Nephron progenitor cell (in vitro differentiated cells): ENCODE measurements at places on chromosomes 16 and 17.
A peak's percentile ranks its signal among the peaks of the same experiment; 100 is the strongest.

DNA sequence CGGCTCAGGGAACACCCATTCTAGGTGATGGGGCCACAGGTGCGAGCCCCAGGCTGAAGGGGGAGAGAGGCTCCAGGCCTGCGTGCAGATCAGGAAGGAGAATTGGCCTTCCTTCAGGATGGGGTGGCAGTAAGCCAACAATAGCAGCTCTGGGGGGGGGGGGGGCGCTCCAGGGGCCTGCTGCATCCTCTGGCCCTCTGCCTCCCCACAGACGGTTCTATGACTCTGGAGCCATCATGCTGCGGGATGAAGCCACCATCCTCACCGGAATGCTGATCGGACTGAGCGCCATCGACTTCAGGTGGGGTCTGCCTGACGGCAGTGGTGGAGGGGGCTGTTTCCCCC lies 6.1 kb downstream of the RUNDC3A start:
- no peak for DNase-seq

GRCh38 chr16:65846210-65846602 lies 520.3 kb upstream of the CDH5 start:
- no peak for DNase-seq

GRCh38 chr17:57965521-57966160 lies 10.4 kb upstream of the CUEDC1 start:
- no peak for DNase-seq

GRCh38 chr16:27238016-27238587 lies 30.5 kb downstream of the NSMCE1 start:
- no peak for DNase-seq

DNA sequence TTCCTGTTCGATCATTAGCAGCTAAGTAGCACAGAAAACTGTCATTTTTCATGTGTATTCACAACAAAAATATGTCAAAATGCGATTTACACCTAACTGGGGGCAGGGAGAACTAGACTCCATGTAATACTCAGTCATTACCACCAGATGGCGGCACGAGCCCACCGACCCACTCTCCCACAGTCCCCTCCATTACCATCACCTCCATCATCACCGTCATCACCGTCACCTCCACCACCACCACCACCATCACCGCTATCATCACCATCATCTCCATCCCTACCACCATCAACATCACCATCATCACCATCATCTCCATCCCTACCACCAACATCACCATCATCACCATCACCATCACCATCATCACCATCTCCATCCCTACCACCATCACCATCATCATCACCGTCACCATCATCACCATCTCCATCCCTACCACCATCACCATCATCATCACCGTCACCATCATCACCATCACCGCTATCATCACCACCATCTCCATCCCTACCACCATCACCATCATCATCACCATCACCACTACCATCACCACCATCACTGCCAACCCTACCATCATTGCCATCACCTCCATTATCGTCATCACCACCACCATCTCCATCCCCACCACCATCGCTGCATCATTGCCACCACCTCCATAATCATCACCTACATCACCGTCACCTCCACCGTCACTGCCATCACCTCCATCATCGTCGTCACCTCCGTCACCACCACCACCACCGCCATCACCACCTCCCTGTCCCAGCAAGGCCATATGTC lies 14.4 kb downstream of the NDUFAF8 start:
- peak; percentile 67 for DNase-seq

DNA sequence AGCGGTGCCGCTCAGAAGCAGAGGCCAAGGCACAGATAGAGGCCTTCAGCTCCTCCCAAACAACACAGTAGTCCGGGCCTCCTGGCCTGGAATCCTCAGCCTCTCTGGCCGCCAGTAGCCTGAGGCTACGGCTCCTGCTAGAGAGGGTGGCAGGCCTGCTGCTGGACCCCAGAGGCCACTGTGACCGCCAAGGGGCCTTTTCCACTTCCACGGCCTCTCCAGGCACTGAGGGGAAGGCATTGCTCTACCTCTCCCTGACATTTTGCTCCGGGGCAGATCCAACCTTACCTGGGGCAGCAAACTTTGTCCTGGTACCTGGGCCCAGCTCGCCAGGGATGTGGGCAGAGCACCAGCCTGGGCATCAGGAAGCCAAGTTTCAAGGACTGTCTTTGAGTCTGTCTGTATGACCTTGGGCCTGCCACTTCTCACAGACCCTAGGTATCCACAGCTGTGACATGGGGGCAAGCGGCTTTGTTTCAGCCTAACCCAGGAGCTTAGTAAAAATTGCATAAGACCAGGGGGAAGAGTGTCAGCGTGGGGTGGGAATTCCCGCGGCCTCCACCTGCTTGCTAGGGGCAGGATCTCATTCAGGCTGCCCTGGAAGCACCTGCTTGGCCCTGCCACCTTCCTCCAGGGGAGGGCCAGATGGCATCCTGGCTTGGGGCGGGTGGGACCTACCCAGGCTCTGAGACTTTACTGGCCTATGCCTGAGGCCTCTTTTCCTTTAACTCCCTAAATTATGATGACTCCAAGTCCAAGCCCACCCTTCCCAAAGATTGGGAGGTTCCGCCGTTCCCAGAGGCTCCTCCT lies 33.2 kb downstream of the ADGRG5 start:
- no peak for DNase-seq

DNA sequence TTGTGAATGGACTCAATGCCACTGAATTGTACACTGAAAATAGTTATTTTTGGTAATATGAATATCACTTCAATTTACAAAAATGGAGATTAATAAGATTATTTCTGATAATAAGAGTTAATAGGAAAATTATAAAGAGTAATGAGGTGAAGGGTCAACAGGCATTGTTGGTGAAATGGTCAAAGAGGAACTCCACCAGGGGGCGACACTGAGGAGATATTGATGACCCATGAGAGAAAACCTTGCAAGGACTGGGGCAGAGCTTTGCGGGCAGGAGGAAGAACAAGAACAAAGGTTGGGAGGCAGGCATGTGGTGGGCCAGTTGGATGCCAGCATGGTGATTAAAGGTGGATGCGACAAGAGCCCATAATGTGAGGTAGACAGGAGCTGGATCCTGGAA lies 74.0 kb upstream of the XYLT1 start:
- DNase-seq = no peak

DNA sequence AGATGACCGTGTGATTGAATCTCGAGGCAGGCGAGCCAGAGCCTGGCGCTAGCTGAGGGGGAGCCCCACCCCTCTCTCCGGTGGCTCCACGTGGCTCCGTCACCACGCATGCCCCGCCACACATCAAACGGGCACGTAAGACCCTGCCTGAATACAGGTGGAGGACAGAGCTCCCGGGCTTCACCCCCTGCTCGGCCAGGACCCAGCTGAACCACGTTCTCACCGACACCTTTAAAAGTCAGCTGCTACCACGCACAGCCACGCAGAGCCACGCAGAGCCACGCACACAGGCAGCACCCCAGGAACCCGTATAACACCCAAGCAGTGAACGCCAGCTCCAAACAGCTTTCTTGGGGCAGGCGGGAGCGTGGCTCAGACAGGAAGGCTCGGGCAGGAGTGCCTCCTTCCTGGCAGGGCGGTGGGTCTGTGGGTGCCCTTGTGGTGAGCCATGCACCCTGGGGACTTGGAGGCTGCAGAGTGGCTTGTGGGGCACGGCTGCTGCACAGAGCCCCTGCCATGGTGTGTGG lies 4.4 kb downstream of the TMEM204 start:
- no peak for DNase-seq

DNA sequence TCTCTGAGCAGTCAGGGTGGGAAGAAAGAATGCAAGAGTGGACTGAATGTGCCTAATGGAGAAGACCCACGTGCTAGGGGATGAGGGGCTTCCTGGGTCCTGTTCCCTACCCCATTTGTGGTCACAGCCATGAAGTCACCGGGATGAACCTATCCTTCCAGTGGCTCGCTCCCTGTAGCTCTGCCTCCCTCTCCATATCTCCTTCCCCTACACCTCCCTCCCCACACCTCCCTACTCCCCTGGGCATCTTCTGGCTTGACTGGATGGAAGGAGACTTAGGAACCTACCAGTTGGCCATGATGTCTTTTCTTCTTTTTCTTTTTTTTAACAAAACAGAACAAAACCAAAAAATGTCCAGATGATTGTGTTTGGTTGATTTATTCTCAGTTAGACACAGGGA lies 14.1 kb downstream of the IGFBP4 start:
- no peak for DNase-seq

DNA sequence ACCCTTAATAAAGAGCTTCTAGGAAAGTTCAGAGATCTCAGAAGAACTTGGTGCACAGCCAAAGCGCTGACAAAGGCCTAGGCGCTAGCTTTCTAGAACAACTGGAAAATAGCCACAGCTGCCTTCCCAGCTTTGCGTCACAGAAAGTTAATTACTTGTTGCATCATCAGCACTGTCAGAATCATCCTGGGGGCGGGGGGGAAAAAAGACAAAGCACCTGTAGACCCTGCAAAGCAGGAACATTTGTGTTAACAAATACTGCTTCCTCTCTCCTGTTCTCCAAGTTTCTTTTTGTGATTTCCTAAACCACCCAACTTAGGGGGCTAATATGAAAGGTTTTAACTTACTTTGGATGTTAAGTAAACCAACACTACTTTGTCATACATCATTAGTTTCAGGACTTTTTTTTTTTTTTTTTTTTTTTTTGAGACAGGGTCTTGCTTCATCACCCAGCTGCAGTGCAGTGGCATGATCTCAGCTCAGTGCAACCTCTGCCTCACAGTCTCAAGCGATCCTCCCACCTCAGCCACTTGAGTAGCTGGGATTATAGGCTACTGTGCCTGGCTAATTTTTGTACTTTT lies 4.8 kb upstream of the AARSD1 start:
- no peak for DNase-seq

- no peak for DNase-seq
These were observed 29.6 kb upstream of the ZFPM1 start for GRCh38 chr16:88423448-88423850.

- DNase-seq = no peak
These were observed 26.5 kb upstream of the AATK start for GRCh38 chr17:81192386-81193050.

DNA sequence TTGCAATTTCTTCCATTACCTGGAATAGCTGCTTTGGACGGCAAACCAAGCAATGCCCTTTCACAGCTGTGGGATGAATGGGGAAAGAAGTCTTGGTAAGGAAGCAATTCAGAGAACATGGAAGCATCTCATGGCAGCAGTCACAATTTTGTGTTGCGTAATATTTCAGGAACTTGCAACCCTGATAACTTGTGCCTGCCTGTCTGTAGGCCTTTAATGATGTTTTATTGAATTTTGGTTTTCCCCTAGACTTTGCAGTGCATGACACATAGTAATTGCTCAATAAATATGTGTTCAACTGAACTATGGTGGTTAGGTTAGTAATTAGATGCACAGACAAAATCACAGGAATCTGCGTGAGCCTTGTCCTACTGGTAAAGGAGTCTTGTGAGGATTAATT lies 439.5 kb downstream of the WWOX start:
- no peak for DNase-seq

DNA sequence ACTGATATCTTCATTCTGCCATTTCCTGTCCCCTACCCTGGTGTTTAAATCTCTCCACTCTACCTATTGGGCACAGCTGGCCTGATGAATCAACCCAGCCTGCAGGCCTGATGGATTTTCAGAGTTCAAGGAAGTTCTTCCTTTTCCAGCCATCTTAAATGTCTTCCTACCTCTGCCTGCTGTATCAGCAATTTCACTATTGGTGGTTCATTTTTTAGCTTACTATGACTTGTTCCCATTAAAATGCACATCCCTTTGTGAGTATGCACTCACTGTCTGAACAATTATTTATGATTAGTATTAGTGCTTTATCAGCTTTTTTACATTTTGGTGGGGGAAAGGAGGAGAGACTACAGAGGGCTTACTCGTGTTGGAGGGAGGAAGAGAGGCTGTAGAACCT lies 48.6 kb upstream of the CRHR1 start:
- DNase-seq = no peak

DNA sequence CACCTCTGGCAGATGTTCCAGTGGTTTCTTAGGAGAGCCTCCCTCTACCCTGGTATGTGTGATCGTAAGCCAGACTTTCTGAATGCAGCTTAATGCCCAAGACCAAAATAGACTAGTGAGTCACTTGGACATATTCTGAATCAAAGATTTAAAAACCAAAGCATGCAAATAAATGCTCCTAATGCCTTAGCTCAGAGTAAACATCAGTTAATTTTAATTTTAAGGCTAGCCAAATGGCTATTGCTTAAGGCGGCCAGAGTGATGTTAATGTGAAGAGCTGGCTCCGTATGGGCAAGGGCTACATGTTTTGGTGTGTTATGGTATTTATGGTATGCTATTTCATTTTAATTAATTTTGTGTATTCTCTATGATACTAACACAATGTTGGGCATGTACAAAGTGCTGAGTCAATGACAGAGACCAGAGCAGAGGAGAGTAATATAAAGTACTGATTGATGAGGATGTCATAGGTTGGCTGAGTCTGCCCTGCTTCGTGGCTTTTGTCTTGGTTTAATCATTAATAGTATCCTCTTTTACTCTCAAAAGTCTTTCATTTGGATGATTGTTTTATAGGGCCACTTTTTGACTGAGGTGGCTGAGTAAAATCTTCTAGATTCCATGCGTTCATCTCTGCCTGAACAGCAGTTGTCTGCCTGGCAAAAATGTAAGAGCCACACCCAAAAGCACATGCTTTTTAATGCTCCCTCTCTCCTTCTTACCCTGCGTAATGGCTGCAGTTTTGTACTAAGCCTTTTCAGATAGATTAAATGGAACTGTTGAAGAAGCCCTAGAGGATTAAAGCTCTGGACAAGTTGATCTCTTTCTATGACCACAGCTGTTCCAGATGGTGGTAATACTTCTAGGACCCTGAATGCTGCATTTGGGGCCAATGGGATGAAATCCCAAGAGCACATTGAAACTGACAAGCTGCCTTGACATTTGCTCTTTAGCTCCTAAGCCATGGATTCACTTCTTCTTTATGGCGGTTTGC lies 59.6 kb downstream of the MAP2K6 start:
- DNase-seq = no peak

GRCh38 chr17:37440424-37440823 lies 33.7 kb downstream of the TADA2A start:
- DNase-seq = no peak

DNA sequence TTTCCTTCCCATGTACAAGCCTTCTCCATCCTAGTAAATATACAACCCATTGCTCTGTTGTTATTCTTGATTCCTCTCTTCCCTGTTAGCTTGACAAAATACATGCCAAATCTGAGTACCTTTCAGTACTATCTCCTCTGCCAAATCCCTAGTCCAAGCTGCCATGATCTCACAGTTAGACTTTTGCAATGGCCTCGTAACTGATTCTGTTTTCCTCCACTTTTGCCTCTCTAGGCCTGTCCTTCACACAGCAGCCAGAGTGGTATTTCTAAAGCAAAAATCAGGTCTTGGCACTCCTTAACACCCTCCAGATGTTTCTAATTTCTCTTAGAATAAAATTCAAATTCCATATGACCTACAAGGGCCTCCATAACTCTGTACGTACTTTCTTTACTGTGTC lies 153.0 kb upstream of the RBL2 start:
- DNase-seq = no peak

DNA sequence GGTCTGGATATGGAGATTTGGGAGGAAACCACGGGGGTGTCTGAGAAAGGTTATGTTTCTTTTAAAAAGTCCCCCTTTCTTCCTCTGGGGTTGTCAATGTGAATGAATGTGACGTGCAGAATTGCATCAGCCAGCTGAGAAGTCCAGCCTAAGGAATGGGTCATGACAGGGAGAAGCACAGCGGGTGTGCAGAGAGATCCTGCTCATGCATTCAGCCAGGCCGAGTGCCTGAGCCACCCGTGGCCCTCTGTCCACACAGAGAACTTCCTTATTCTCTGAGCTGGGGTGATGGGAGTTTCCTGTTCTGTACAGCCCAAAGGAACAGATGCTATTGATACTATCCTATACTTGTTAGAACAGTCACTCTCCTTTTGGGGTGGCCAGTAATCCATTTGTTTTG lies 117.9 kb downstream of the CPPED1 start:
- no peak for DNase-seq

- no peak for DNase-seq
These were observed 155.2 kb upstream of the PIRT start for GRCh38 chr17:10993126-10993525.
